ENCODE measurements at places on chromosomes 6 and 20.

- no peak for DNase-seq
- no peaks in the 10 kb centered on the region for H3K27me3 ChIP-seq
- no peak overlapping the region for H3K4me3 ChIP-seq
- no peaks in the 10 kb centered on the region for H3K4me1 ChIP-seq
- H3K27ac ChIP-seq: no peak overlapping the region
- peaks cover 3% of the 10 kb centered on the region for H3K36me3 ChIP-seq
Observed at GRCh38 chr6:106670236-106670635, 40.9 kb downstream of the QRSL1 start.

- no peak for DNase-seq
- H3K27me3 ChIP-seq: peaks cover 94% of the 10 kb centered on the region
- H3K27ac ChIP-seq: no peak overlapping the region
- H3K4me1 ChIP-seq: peaks cover 7% of the 10 kb centered on the region
Observed at GRCh38 chr6:28771401-28772267, 152.2 kb downstream of the TRIM27 start.

GRCh38 chr6:4320860-4321259 is 185.5 kb upstream of the ECI2 start:
- H3K36me3 ChIP-seq: no peaks in the 10 kb centered on the region
- peaks cover 37% of the 10 kb centered on the region for H3K27me3 ChIP-seq
- no peaks in the 10 kb centered on the region for H3K4me1 ChIP-seq
- no peak overlapping the region for H3K4me3 ChIP-seq
- no peak for DNase-seq

- DNase-seq: no peak
- no peak overlapping the region for H3K4me3 ChIP-seq
- H3K27me3 ChIP-seq: peaks cover 42% of the 10 kb centered on the region
- no peaks in the 10 kb centered on the region for H3K4me1 ChIP-seq
Observed at GRCh38 chr20:58584881-58585752, 66.0 kb upstream of the STX16 start.

- DNase-seq: no peak
- no peak overlapping the region for H3K4me3 ChIP-seq
- H3K4me1 ChIP-seq: no peaks in the 10 kb centered on the region
- H3K27ac ChIP-seq: no peak overlapping the region
- H3K27me3 ChIP-seq: no peaks in the 10 kb centered on the region
- H3K36me3 ChIP-seq: no peaks in the 10 kb centered on the region
Observed at GRCh38 chr6:164214066-164214465, 799.5 kb downstream of the QKI start.

DNA sequence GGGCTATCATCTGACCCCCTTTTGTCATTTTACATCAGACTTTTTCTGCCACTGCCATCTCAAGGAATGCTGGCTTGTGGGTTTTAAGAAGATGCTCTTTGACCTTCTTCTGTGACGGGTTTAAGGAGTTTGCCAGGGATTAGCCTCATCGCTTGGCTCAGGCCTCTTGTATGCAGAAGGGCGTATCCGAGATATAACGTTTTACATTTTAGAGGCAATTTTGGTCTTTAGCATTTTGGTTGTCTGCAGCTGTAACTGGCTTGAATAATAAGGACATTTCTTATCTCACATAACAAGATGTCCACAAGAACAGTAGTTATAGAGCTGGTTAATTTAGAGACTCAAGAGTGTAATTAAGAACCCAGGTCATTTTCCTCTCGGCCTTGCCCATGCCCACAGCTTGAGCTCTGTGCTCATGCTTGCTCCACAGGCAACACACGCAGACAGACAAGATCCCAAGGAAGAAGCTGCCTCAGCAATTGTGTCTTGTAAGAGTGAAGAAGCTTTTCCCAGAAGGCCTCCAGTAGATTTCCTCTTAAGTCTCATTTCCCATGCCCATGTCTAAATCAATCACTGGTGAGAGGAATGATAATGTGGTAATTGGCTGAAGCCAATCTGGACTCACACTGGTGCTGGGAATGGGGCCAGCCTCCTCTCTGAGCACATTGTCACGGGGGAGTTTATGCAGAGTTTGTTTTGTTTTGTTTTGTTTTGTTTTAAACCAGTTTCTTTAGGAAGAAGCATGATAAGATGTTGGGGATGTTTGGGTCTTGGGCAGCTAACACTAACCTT is 36.8 kb downstream of the PTCHD4 start:
- no peak overlapping the region for H3K4me3 ChIP-seq
- DNase-seq: no peak
- no peaks in the 10 kb centered on the region for H3K4me1 ChIP-seq

GRCh38 chr6:3244003-3244831 is 14.5 kb upstream of the PSMG4 start:
- H3K4me1 ChIP-seq: no peaks in the 10 kb centered on the region
- no peak for DNase-seq
- H3K27ac ChIP-seq: no peak overlapping the region
- peaks cover 32% of the 10 kb centered on the region for H3K27me3 ChIP-seq
- H3K4me3 ChIP-seq: no peak overlapping the region
- H3K36me3 ChIP-seq: no peaks in the 10 kb centered on the region

- DNase-seq: no peak
- H3K4me1 ChIP-seq: peaks cover 55% of the 10 kb centered on the region
- peaks cover 5% of the 10 kb centered on the region for H3K27me3 ChIP-seq
- peak overlapping the region; percentile 89 for H3K27ac ChIP-seq
- no peaks in the 10 kb centered on the region for H3K36me3 ChIP-seq
- peak overlapping the region; percentile 81 for H3K4me3 ChIP-seq
Observed at GRCh38 chr20:46004187-46004586, 4.5 kb upstream of the MMP9 start.

GRCh38 chr6:149233056-149233715 is 84.3 kb upstream of the TAB2 start:
- peak; percentile 60 for DNase-seq
- peaks cover 30% of the 10 kb centered on the region for H3K4me1 ChIP-seq
- H3K27me3 ChIP-seq: no peaks in the 10 kb centered on the region
- peaks cover 3% of the 10 kb centered on the region for H3K36me3 ChIP-seq
- peak overlapping the region; percentile 80 for H3K27ac ChIP-seq
- peak overlapping the region; percentile 31 for H3K4me3 ChIP-seq

DNA sequence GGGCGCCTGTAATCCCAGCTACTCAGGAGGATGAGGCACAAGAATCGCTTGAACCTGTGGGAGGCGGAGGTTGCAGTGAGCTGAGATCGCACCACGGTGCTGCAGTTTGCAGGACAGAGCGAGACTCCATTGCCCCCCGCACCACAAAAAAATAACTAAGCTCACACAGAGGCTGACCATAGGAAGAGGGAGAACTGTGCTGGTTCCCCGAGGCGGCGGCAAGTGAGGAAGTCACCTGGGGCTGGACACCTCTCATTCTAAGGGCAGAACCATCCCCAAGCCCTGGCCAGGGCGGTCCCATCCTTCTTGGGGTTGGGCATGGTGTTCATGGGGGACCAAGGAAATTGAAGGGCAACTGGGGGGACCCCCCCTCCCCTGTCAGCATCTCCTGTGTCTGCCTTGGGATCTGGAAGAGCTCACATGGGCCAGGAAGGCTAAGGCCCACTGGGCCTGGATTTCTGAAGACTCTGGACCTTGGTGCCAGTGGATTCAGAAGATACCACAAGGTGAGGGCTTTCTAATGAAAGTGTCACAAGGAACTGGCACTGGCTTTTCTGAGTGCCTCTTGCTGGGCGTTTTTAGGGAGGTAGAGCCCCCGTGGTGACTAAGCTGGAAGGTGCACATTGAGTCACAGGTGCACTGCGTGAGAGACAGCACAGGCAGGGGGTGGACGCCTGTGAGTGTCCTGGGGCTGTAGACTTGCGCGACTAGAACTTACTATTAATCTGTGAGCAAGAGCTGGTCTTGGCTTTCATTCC is 11.5 kb downstream of the IRF4 start:
- H3K36me3 ChIP-seq: peaks cover 46% of the 10 kb centered on the region
- H3K27me3 ChIP-seq: no peaks in the 10 kb centered on the region
- peak overlapping the region; percentile 55 for H3K4me3 ChIP-seq
- H3K4me1 ChIP-seq: peaks cover 30% of the 10 kb centered on the region
- no peak for DNase-seq

DNA sequence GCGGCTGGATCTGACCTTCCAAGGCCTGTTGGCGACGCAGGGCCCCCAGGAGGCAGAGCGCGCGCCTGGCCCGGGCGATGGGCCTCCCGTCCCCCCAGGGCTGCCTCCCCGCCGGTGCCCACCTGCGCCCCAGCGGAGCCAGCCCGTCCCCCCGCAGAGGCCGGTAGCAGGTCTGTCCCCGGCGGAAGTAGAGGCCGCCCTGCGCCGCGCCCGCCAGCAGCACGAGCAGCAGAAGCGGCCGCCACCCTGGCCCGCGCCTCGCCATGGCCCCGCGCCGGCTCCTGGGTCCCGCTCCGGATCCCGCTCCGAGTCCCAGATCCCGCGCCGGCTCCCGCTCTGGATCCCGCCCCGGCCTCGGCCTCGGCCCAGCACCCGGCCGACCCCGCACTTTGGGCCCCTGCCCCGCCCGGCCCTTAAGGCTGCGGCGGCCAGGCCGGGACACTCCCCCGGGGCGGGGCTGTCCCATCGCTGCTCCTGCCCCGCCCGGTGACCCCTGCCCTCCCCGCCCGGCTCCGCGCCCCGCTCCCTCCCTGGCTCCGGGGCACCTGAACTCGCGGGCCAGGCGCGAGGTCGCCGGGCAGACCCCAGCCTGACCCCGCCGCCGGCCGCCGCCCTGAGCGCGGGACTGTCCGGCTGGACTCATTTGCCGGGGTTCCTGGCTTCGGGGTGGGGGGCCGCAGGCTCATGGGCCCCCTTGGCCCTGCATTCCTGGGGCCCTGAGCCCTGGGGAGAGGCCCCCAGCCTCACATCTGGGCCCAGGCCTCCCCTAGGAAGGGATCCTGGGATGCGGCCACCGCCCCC is at the start of gene CTSZ:
Gene CTSZ (minus strand): TSS at position 391 of the 801 bp plus-strand sequence. CDS start 126 bp downstream, at position 265.
- H3K27me3 ChIP-seq: no peaks in the 10 kb centered on the region
- DNase-seq: no peak
- H3K27ac ChIP-seq: peak within 1 kb of the TSS; percentile 86
- peaks cover 40% of the 10 kb centered on the region for H3K4me1 ChIP-seq

DNA sequence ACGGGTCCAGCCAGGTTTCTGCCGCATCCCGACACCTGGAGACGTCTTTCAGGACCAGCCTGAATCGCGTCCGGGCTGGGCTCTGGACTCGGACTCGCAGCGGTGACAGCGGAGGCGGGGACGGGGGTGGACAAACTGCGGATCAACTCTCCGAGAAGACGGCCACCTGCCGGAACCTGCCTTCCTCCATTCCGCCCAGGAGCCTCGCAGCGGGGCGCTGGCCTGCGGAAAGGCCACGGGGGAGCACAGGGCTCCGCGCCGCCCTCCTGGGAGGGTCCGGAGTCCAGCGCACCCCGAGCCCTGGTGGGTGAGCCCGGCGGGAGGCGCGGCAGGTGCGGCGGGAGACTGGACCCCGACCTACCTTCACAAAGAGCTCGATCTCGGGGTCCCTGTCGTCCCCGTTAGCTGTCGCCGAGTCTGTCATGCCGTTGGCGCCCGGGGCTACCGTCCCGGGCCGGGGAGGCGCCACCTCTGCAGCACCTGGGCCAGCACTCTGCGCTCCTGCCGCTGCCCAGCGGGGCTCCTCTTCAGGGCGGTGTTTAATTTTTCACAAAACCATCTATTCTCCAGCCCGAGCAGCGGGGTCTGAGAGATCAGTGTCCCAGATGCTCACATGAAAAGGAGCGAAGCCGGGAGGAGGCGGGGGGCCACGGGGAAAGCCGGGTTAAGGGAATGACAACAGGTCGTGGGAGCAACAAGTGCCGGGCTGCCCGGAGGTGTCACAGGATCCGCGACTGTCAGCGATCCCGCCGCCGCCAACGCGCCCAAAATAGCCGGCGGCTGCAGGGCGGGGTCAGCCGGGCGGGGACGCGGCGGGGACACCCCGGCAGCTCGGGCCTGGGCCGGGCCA is at the start of gene CLIC5:
Gene CLIC5 (minus strand): TSS at position 742 of the 850 bp plus-strand sequence. CDS start 318 bp downstream, at position 424.
- peaks cover 42% of the 10 kb centered on the region for H3K4me1 ChIP-seq
- peak; percentile 66 for DNase-seq
- no peak within 1 kb of the TSS for H3K27ac ChIP-seq
- H3K27me3 ChIP-seq: peaks cover 15% of the 10 kb centered on the region
- H3K4me3 ChIP-seq: peak within 1 kb of the TSS; percentile 63

- DNase-seq: peak; percentile 70
- no peaks in the 10 kb centered on the region for H3K4me1 ChIP-seq
- no peak overlapping the region for H3K4me3 ChIP-seq
- no peaks in the 10 kb centered on the region for H3K36me3 ChIP-seq
Observed at GRCh38 chr20:46520976-46521579, 7.7 kb upstream of the ZNF334 start.

GRCh38 chr20:35077872-35078271 is 14.7 kb downstream of the TRPC4AP start:
- no peak for DNase-seq
- H3K27me3 ChIP-seq: no peaks in the 10 kb centered on the region
- H3K27ac ChIP-seq: peak overlapping the region; percentile 69
- peaks cover 44% of the 10 kb centered on the region for H3K36me3 ChIP-seq

DNA sequence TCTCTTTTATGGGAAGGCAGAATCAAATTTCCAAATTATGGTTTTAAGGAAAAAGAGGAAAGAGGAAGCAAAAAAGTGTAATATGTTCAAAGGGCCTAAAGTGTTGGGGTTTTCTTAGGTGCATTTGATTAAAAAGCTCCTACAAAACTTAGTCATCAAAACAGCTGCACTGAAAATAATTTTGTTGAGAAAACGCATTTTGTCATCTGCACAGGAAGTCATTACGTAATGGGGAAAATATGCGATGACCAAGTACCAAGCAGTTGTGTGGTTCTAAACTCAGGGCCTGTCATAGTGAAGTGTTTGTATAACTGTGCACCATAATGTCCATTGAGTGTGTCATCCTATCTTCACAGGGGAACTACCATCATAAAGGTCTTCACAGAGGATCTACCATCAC is 15.6 kb downstream of the HAO1 start:
- no peak overlapping the region for H3K27ac ChIP-seq
- peaks cover 9% of the 10 kb centered on the region for H3K4me1 ChIP-seq
- no peaks in the 10 kb centered on the region for H3K36me3 ChIP-seq
- no peak overlapping the region for H3K4me3 ChIP-seq
- peaks cover 25% of the 10 kb centered on the region for H3K27me3 ChIP-seq
